ENCODE measurements at places on chromosomes 2 and 18. TPM values are rescaled to one million over a fixed set of nuclear protein-coding genes. Genes with fewer than 3 reads are reported as not detected.

- DNase-seq, result no peak
These were observed at the start of gene ZBTB14 for GRCh38 chr18:5295231-5295920. Gene ZBTB14, minus strand, starts transcription at chr18:5295726. Its CDS starts 2,480 bp downstream, at chr18:5293246.

- no peak for DNase-seq
These were observed at the start of gene TMEM163 for GRCh38 chr2:134718817-134719814. Gene TMEM163, minus strand, starts transcription at chr2:134719000.

GRCh38 chr18:50967714-50968661, at the start of gene ELAC1:
Gene ELAC1, plus strand, starts transcription at chr18:50968040. Its CDS starts 6,365 bp downstream, at chr18:50974405.
- DNase-seq, result peak; percentile 64

GRCh38 chr2:8260213-8260612, 421.6 kb upstream of the ID2 start:
- no peak for DNase-seq

GRCh38 chr2:33354981-33355380, 121.5 kb upstream of the RASGRP3 start:
- no peak for DNase-seq

DNA sequence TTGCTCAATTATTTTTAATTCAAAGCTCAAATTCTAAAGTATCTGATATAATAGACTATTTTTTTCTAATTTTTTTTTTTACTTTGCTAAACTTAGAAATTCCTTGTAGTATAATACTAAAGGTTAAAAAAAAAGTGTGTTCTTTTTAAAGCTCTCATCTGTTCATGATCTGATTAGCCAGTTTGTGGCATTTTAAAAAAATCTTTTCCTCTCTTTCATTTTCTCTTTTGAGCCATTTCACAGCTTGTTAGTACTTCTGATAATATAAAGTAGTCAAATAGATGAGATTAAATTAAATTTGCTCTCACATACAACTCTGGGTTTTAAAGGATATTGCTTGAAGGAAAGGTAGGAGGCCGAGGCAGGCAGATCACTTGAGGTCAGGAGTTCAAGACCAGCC, 40.7 kb upstream of the NEMP2 start:
- DNase-seq, result no peak

- no peak for DNase-seq
These were observed 61.8 kb downstream of the RFTN2 start for GRCh38 chr2:197613509-197613987.

DNA sequence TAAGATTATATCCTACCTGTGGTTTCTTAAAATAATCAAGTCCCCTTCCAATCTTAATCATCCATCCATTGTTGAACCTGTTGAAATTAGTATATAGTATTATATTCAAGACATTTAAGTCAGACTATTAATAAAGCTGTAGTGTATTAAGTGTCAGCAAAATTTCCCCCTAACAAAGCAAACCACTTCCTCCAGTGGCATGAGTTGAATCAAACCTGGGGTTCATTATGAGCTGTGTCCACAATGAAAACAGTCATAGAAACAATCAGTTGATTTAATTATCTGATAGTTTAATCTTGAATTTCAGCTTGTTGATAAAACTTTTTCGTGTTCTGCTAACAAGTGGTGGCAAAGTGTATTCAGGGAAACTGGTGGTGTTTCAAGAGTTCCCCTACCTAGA, 11.3 kb downstream of the MITD1 start:
- no peak for DNase-seq

GRCh38 chr2:172968061-172968469, 107.6 kb upstream of the MAP3K20 start:
- DNase-seq, result no peak

DNA sequence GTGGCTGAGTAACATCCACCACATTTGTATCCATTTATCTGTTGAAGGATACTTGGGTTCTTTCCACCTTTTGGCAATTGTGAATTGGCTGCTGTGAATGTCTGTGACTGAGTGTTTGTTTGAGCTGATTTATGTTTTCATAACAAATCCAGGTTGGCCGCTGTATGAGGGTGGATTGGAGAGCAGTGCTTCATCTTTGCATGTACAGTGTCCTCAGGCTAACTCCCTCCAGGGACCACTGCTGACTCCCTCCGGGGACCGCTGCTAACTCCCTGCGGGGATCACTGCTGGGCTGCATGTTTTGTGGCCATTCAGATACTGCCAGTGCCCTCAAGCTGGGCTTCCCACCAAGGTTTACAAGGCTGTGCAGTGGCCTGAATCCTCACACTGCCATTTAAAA, 10.2 kb downstream of the BOK start:
- no peak for DNase-seq

RGPD4 gene
- polyA plus RNA-seq, result not detected

PASK gene
- polyA plus RNA-seq, result 14.9 TPM
